ENCODE measurements at places on chromosomes 5 and 9.
A peak's percentile ranks its signal among the peaks of the same experiment; 100 is the strongest.

DNA sequence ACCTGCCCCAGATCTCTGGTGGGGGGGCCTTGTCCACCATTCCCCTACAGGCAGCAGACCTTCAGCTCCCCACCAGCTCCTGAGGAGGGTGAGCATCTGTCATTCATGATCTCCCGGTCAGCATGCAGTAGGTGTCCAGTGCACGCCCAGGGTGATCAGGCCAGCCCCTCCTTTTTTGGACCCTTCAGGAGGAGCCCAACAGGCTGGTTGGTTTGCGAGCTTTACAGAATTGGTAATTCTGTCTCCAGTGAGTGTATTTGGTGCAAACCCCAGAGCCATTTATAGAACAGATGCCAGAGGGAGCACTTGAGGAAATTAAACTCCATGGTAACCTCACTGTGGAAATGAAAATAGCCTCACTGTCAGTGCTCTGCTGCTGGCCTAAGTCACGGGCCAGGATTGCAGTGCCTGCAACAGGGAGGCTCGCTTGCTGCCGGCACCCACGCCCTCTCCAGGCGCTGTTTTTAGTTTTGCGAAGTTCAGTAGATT is 23.4 kb downstream of the WNK2 start:
- peaks cover 21% of the 10 kb centered on the region for H3K4me1 ChIP-seq
- H3K36me3 ChIP-seq, result no peaks in the 10 kb centered on the region
- H3K27ac ChIP-seq, result no peak overlapping the region
- no peak overlapping the region for H3K4me3 ChIP-seq
- H3K27me3 ChIP-seq, result peaks cover 4% of the 10 kb centered on the region
- DNase-seq, result no peak

DNA sequence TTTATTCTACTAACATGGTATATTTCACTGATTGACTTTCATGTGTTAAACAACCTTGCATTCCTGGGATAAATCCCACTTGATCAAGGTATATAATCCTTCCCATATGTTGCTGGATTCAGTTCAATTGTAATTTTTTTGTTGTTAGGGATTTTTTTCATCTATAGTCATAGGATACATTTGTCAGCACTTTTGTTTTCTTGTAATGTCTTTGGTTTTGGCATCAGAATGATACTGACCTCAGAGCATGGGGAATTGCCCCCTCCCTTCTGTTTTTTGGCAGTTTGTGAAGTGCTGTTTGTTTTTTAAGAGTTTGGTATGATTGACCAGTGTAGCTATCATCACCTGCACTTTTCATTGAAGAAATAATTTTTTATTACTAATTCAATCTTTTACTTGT is 176.8 kb upstream of the RASEF start:
- no peaks in the 10 kb centered on the region for H3K4me1 ChIP-seq
- no peak overlapping the region for H3K4me3 ChIP-seq
- DNase-seq, result no peak
- no peaks in the 10 kb centered on the region for H3K27me3 ChIP-seq
- H3K27ac ChIP-seq, result no peak overlapping the region

GRCh38 chr5:116388564-116389258 is 185.9 kb downstream of the SEMA6A start:
- H3K4me3 ChIP-seq, result no peak overlapping the region
- peaks cover 1% of the 10 kb centered on the region for H3K27me3 ChIP-seq
- no peak for DNase-seq
- no peak overlapping the region for H3K27ac ChIP-seq

GRCh38 chr5:169788168-169788567 is 151.1 kb downstream of the DOCK2 start:
- no peak for DNase-seq
- peak overlapping the region; percentile 16 for H3K27ac ChIP-seq
- H3K4me3 ChIP-seq, result no peak overlapping the region
- H3K27me3 ChIP-seq, result no peaks in the 10 kb centered on the region

DNA sequence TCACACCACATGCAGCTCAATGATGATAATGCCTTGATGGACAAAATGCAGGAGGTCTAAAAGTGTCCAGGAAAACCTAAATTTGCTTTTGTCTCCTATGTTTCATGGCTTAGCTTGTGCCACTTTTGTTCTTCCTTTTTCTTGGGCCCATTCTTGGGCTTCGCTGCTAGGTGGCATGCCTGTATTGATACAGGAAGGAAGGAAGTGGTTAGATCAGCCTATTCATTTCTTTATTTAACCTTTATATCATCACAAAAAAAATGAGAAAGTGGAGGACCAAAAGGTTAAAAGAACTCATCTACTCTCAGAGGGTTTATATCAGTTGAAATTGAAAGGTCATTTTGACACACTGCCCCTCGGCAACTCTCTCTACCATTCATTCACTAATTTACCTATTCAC is 260.2 kb downstream of the ARHGAP26 start:
- H3K27ac ChIP-seq, result peak overlapping the region; percentile 58
- peaks cover 6% of the 10 kb centered on the region for H3K27me3 ChIP-seq
- peak overlapping the region; percentile 62 for H3K4me3 ChIP-seq
- peaks cover 56% of the 10 kb centered on the region for H3K4me1 ChIP-seq
- DNase-seq, result no peak

GRCh38 chr9:13444245-13445102 is 165.0 kb upstream of the MPDZ start:
- H3K27me3 ChIP-seq, result no peaks in the 10 kb centered on the region
- no peaks in the 10 kb centered on the region for H3K4me1 ChIP-seq
- no peak overlapping the region for H3K4me3 ChIP-seq
- no peak overlapping the region for H3K27ac ChIP-seq
- peaks cover 3% of the 10 kb centered on the region for H3K36me3 ChIP-seq
- DNase-seq, result no peak

DNA sequence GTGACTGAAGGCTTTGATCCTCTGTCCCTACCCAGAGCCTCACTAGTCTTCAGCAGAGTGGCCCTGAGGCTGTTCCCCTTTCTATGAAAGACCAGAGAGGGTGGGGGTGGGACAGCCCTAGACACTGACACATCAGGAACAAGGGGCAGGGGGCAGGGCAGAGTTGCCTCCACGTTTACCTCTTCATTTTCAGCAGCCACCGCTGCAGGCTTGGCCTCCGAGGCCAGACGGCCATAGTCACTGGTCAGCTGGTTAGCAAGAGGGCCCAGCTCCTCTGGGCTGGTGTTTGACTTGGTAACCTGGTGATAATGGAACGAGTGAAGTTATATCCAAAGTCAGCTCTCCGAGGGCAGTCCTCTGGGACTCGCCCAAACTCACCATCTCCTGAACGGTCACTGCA is 15.6 kb upstream of the TPM2 start:
- no peak for DNase-seq
- no peaks in the 10 kb centered on the region for H3K4me1 ChIP-seq
- H3K27ac ChIP-seq, result no peak overlapping the region
- H3K4me3 ChIP-seq, result no peak overlapping the region

DNA sequence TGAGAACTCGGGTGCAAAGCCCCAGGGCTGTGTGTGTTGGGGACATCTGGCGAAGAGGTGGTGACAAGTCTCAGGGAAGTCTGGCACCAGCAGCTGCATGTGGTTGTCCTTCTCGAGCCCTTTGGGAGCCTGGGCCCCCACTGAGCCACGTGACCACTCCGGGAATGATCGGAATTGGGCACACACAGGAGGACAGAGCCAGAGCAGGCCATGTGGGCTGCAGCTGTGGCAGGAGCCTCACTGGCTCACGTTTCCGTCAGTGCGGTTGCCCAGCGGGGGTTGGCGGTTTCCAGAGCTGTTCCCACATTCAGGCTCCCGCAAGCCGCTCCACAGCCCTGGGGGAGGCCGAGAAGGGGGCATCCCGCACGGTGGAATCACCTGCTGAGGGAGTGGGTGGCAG is 6.8 kb upstream of the CEL start:
- peaks cover 13% of the 10 kb centered on the region for H3K36me3 ChIP-seq
- H3K4me3 ChIP-seq, result no peak overlapping the region
- H3K27me3 ChIP-seq, result peaks cover 3% of the 10 kb centered on the region
- H3K4me1 ChIP-seq, result peaks cover 20% of the 10 kb centered on the region

- H3K4me1 ChIP-seq, result no peaks in the 10 kb centered on the region
- DNase-seq, result no peak
- no peak overlapping the region for H3K4me3 ChIP-seq
- H3K27me3 ChIP-seq, result no peaks in the 10 kb centered on the region
- no peak overlapping the region for H3K27ac ChIP-seq
Observed at GRCh38 chr9:129344641-129345495, 166.8 kb upstream of the IER5L start.

DNA sequence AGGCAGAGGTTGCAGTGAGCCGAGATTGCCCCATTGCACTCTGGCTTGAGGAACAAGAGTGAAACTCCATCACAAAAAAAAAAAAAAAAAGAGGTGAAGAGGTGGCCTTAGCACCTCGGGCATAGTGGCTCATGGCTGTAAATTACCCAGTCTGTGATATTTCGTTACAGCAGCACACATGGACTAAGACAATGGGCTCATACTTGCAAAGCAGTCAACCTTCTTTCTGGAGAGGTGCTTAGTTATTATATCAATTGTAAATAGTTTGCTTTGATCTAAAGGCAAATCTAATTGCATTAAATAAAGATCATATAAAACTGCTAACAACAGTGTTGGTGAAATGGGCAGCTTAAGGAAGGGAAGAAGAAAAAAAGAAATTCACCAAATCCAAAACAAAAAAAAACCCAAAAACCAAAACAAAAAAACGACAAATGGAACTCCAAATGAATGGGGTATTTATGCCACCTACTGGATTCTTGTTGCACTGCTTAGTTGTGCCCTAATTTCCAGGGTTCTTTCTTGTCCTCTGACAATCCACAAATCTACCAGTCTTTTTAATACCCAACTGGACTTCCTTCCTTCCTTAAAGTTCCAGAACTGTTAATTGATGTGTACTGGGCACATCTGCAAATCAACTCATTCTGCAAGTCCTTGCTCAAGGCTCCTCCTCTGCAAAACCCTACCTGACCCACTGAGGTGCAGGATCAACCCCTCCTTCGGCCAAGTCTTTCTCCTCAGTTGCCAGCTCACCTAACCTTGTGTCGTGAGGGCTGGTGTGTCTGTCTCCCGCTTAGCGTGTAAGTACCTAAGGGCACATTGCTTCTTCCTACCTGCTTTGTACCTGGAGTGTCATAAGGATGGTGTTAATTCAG is 35.0 kb upstream of the DMRT1 start:
- no peaks in the 10 kb centered on the region for H3K36me3 ChIP-seq
- H3K27ac ChIP-seq, result no peak overlapping the region
- no peaks in the 10 kb centered on the region for H3K4me1 ChIP-seq
- no peak overlapping the region for H3K4me3 ChIP-seq
- DNase-seq, result peak; percentile 26

GRCh38 chr9:38644601-38645000 is 24.2 kb upstream of the ANKRD18A start:
- peaks cover 3% of the 10 kb centered on the region for H3K27me3 ChIP-seq
- no peak for DNase-seq
- H3K4me3 ChIP-seq, result no peak overlapping the region
- H3K27ac ChIP-seq, result no peak overlapping the region
- H3K36me3 ChIP-seq, result no peaks in the 10 kb centered on the region

DNA sequence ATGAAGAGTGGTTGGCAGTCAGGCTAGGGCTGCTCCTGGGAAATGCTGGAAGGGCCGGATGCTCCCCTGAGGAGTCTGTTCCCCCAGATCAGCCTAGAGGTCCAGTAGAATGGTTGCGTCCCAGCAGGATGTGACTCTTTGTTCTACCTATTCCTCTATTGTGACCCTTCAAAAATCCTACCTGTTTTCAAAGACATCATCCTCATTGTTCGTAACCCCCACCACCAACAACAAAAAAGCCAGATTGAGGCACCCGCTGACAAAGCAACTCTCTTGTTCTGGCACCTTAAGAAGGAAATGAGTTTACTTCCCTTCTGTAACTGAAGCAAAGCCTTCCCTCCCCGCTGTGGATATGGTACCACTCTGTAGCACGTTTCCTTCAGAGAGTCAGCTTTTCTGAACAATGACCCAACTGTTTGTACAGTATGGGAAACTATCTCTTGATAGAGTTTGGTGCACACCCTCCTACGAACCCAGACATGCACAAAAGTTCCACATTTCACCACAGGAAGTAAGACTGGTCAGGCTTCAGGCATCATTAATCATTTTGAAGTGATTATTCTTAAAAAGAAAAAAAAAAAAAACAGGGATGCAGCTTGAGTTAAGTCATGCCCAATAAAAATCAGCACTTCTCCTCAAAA is 207.2 kb downstream of the ENC1 start:
- H3K27me3 ChIP-seq, result peaks cover 12% of the 10 kb centered on the region
- no peak overlapping the region for H3K27ac ChIP-seq
- peaks cover 4% of the 10 kb centered on the region for H3K4me1 ChIP-seq
- peak overlapping the region; percentile 53 for H3K4me3 ChIP-seq
- no peaks in the 10 kb centered on the region for H3K36me3 ChIP-seq

DNA sequence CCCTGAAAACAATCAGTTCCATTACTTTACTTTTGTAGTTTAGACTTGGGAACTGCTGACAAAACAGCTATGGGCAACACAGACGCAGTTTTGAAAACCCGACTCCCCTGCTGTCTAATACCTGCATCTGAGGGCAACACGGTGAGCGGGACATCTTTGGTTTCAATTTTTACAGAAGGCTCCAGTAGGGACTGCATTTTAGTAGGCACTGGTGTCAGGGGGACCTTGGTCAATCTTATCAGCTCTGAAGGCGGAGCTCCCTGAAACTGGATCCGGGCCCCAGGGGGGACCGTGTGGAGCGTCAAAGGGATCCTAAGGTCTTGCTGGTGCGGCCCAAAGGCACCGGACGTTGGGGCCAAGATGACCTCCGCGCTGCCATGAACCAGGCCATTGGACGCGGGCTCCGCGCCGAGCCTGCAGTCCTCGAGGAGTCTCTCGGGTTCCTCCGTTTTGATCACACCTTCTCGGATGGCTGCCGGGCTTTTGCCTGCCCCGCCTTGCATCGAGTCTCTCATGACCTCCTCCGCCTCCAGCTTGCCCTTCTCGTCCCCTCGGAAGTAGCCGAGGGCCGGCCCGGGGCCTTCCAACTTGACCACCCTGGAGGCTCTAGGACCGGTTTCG is 1.1 kb downstream of the SOX30 start:
- no peak overlapping the region for H3K27ac ChIP-seq
- no peak for DNase-seq
- H3K27me3 ChIP-seq, result peaks cover 5% of the 10 kb centered on the region
- H3K4me3 ChIP-seq, result peak overlapping the region; percentile 80

DNA sequence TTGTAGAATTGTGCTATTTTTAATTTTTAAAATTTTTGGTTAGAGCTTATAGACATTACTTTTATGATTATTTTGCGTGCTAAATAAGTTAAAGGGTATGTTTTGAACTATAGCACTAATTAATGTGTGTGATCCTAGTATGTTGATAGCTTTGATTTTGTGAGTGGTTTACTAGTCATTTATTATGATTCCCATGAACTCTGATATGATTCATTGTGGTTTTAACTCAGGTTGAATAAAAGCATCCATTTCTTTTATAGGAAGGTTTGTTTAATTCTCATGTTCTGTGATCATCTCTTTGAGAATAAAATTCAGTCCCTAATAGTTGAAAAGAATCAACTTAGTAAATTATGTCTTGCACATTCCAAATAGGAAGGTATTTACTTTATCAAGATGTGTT is 22.5 kb downstream of the C5orf22 start:
- no peak for DNase-seq
- no peak overlapping the region for H3K4me3 ChIP-seq
- no peaks in the 10 kb centered on the region for H3K4me1 ChIP-seq
- H3K36me3 ChIP-seq, result peaks cover 20% of the 10 kb centered on the region

GRCh38 chr9:19941874-19942273 is 153.0 kb upstream of the SLC24A2 start:
- H3K4me1 ChIP-seq, result no peaks in the 10 kb centered on the region
- no peak overlapping the region for H3K4me3 ChIP-seq
- no peak overlapping the region for H3K27ac ChIP-seq
- H3K27me3 ChIP-seq, result peaks cover 2% of the 10 kb centered on the region

- H3K27me3 ChIP-seq, result peaks cover 2% of the 10 kb centered on the region
- DNase-seq, result no peak
- H3K4me3 ChIP-seq, result no peak overlapping the region
- H3K36me3 ChIP-seq, result no peaks in the 10 kb centered on the region
- H3K27ac ChIP-seq, result no peak overlapping the region
Observed at GRCh38 chr9:126033956-126034355, 286.8 kb downstream of the PBX3 start.
